ENCODE measurements at places on chromosomes 13 and 19. TPM values are rescaled to one million over a fixed set of nuclear protein-coding genes. Genes with fewer than 3 reads are reported as not detected.

Gene KLC3
- 1.3 TPM for total RNA-seq

Gene CYP2A7
- not detected for total RNA-seq

Gene CEACAM6
- total RNA-seq: not detected

Gene TTC9B
- not detected for total RNA-seq

Gene SGCG
- 0.16 TPM for total RNA-seq

Gene ZNF69
- total RNA-seq: 8.0 TPM

Measured in mesangial cell (primary cell).